Fibroblast of lung (primary cell): ENCODE measurements at places on chromosomes 2 and 18.
A peak's percentile ranks its signal among the peaks of the same experiment; 100 is the strongest.

DNA sequence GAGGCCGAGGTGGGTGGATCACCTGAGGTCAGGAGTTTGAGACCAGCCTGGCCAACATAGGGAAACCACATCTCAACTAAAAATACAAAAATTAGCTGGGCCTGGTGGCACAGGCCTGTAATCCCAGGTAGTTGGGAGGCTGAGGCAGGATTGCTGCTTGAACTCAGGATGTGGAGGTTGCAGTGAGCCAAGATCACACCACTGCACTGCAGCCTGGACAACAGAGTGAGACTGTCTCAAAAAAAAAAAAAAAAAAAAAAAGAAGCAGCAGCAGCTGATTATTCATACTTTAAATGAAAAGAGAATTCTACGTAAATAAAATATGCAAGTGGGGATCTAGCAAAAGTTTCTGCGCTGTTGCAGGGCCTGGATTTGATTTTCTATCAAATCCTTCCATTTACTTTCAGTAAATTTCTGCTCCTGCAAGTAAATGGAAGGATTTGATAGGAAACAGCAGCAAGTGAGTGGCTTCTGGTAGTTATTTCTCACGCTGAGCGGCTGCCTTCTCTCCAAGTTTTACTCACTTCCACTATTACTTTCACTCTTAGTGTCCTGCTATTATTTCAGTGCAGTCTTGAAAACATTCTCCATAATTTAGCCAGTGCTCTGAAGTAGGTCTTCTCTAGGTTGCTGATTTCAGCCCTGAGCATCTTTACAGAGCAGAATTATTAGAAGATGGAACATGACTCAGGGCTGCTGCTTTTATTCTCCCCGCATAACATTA lies 68.4 kb downstream of the SLC16A14 start:
- no peaks in the 10 kb centered on the region for H3K27me3 ChIP-seq
- H3K4me3 ChIP-seq, result no peak overlapping the region
- no peak overlapping the region for H3K27ac ChIP-seq
- DNase-seq, result peak; percentile 9
- H3K4me1 ChIP-seq, result no peaks in the 10 kb centered on the region
- no peaks in the 10 kb centered on the region for H3K36me3 ChIP-seq

- no peak for DNase-seq
- H3K4me3 ChIP-seq, result no peak overlapping the region
- H3K36me3 ChIP-seq, result no peaks in the 10 kb centered on the region
- peaks cover 2% of the 10 kb centered on the region for H3K4me1 ChIP-seq
- H3K27me3 ChIP-seq, result no peaks in the 10 kb centered on the region
Measured at GRCh38 chr2:202335791-202336467, 40.2 kb upstream of the BMPR2 start.

GRCh38 chr2:25328152-25329085 lies 13.3 kb downstream of the DNMT3A start:
- no peak for DNase-seq
- no peak overlapping the region for H3K4me3 ChIP-seq
- H3K36me3 ChIP-seq, result no peaks in the 10 kb centered on the region
- H3K4me1 ChIP-seq, result peaks cover 5% of the 10 kb centered on the region
- no peak overlapping the region for H3K27ac ChIP-seq

DNA sequence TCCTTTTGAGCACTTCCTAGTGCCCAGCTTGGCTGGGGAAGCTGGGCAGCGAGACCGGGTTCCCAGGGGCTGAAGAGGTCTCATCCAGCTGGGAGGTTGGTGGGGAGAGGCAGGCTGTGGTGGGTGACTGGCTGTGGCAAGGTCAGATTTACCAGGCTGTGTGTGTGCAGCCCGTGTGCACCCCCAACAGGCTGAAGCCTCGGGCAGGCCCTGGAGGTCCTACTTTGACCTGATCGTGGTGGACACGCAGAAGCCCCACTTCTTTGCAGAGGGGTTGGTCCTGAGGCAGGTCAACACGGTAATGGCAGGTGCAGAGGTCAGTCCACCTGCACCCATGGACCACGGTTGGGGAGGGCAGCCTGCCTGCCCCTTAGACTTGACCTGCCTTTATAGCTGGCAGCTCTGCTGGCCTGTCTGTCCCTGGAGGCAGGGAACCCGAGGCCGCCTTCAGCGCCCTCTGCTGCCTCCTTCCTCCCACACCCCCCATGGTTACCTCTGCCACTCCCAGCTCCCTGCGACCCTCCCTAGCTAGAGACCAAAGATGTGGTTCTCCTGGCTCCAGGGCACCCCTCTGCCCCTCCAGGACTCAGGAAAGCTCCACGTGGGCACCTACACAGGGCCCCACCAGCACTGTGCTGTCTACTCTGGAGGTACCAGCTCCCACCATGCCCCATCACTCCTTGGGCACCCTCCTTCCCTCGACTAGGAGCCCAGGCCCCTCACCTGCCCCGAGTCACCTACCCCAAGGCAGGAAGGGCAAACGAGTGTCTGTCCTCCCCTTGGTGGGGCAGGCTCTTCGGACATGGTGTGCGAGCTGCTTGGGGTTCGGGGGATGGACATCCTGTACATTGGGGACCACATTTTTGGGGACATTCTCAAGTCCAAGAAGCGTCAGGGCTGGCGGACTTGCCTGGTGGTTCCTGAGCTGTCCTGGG lies 4.0 kb downstream of the NT5DC4 start:
- no peaks in the 10 kb centered on the region for H3K27me3 ChIP-seq
- H3K36me3 ChIP-seq, result no peaks in the 10 kb centered on the region
- no peak overlapping the region for H3K4me3 ChIP-seq
- H3K4me1 ChIP-seq, result peaks cover 2% of the 10 kb centered on the region
- DNase-seq, result no peak
- H3K27ac ChIP-seq, result no peak overlapping the region

DNA sequence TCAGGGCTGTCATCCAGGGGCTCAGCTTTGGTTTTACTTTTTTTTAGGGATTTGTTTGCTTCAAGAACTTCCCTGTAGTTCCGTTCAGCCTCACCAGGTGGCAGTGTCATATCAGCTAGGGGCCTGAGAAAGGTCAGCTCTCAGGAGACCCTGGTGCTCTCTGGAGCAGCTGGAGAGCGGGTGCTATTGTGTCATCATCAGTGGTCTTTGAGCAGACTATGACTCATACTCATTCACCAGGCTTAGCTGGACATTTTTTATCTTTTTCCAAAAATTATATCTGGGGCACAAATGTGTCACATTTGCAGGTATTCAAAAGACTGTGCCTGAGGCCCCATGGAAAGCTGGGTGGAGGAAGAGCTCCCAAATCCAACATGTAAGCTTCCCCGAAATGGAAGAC lies 24.4 kb downstream of the ZNF892 start:
- DNase-seq, result peak; percentile 90
- no peaks in the 10 kb centered on the region for H3K4me1 ChIP-seq
- no peaks in the 10 kb centered on the region for H3K27me3 ChIP-seq
- no peak overlapping the region for H3K27ac ChIP-seq
- H3K36me3 ChIP-seq, result no peaks in the 10 kb centered on the region

DNA sequence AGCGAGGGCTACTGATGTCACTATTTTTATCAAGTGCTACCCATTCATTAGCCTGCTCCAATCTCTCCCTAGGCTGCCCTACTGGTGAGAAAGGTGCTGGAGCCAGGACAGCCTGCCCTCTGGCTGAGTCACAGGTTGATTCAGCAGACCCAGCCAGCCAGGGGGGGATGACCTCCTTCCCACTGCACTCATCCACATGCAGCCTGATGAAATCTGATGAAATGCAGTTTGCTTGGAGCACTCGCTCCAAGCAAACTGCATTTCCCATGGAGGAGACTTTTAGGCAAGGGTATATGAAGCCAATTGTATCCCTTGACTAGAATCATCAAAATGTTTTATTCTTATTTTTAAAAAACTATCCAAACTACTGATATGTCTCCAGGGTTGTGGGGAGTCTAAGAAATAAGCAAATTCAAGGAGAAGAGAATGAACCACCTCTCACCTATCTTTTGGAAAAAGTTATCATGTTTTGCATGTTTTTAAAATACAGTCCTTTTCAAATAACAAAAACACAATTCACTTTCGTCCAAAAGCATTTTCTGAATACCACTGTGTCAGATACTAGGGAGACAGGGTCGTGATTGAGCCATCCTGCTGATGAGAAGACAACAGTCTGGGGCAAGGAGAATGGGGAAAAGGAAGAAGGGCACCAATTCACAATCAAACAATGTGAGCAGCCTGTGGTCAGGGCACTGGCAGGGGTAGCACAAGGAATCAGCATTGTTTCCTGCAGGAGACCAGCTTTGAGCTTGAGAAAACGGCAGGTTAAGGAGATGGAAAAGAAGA lies 128.3 kb downstream of the AFF3 start:
- H3K4me1 ChIP-seq, result peaks cover 22% of the 10 kb centered on the region
- peak overlapping the region; percentile 51 for H3K27ac ChIP-seq
- H3K36me3 ChIP-seq, result no peaks in the 10 kb centered on the region
- H3K27me3 ChIP-seq, result no peaks in the 10 kb centered on the region
- peak; percentile 98 for DNase-seq

DNA sequence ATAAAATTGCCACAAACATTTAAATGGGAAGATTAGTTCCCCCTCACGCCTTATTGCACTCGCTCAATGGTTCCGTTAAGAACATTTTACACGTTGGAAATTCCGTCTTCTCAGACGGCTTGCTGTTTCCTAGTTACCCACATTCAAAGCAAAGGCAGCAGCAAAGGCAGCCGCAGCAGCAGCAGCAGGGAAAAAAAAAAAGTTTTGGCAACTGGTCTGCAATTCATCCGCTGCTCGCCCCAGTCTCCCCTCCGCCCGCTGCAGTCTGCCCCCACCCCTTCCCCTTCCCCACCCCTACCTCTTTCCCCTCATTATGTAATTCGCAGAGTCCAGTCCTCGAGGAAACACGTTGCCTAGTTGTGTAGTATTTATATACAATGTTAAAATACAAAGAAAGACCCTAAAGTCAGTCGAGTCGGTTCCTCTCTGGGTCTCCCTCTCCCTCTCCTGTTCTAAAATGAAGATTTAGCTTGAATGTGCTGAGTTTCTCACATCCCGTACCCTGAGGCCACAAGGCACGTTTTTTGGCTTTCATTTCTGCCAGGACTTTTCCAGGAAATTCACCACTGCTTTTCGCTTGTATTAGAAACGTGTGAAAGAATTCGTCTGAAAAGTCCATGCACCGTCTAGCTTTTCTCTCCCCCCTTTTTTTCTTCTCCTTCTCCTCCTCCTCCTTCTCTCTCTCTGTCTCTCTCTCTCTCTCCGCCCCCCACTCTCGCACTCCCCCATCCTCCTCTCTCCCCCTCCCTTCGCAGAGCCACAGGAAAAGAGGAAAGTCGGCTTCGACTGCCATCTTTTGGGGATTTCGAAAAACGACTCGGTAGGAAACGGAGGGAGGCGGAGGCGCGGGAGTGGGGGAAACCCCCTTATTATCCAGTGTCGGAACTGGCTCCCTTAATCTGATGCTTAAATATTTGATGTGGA lies 140.0 kb downstream of the MEIS1 start:
- peaks cover 4% of the 10 kb centered on the region for H3K36me3 ChIP-seq
- H3K4me1 ChIP-seq, result peaks cover 17% of the 10 kb centered on the region

GRCh38 chr2:127037476-127037875 lies 69.5 kb downstream of the BIN1 start:
- H3K4me3 ChIP-seq, result no peak overlapping the region
- H3K27ac ChIP-seq, result no peak overlapping the region
- no peaks in the 10 kb centered on the region for H3K4me1 ChIP-seq
- DNase-seq, result no peak
- no peaks in the 10 kb centered on the region for H3K36me3 ChIP-seq

DNA sequence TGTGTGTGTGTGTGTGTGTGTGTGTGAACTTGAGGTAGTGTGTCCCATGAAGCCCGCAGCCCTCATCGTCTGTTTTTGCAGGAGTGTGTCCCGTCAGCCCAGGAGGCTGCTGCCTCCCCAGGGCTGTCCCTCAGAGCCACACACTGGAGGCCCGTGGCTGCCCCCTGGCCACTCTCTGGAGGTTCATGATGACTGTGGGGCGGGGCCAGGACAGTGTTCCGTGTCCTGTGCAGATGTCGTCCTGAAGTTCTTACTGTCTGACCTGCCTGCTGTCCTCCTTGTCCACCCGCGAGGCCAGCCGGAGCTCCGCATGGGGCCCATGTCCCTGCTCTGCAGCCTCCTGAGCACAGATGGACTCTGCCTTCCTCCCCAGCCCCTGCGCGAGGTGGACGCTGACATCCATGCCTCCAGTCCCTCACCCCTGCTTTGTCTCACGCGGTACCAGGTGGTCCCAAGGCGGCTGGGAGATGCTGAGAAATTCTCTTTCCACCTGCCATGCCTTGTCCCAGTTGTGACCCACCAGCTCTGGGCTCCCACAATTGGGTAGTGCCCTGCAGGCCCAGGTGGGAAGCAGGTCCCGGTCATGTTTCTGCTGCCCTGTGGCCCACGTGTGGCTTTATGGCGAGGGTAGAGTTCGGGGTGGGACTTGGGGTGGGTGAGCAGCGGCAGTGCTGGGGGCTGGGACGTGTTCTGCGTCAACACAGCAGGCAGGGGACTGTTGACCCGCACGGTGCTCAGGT lies 92.8 kb downstream of the NFATC1 start:
- H3K4me3 ChIP-seq, result no peak overlapping the region
- peaks cover 9% of the 10 kb centered on the region for H3K4me1 ChIP-seq
- DNase-seq, result no peak

- no peaks in the 10 kb centered on the region for H3K36me3 ChIP-seq
- H3K4me1 ChIP-seq, result no peaks in the 10 kb centered on the region
- no peak overlapping the region for H3K27ac ChIP-seq
- no peak overlapping the region for H3K4me3 ChIP-seq
- no peaks in the 10 kb centered on the region for H3K27me3 ChIP-seq
Measured at GRCh38 chr2:58973811-58974281, 732.7 kb upstream of the FANCL start.

DNA sequence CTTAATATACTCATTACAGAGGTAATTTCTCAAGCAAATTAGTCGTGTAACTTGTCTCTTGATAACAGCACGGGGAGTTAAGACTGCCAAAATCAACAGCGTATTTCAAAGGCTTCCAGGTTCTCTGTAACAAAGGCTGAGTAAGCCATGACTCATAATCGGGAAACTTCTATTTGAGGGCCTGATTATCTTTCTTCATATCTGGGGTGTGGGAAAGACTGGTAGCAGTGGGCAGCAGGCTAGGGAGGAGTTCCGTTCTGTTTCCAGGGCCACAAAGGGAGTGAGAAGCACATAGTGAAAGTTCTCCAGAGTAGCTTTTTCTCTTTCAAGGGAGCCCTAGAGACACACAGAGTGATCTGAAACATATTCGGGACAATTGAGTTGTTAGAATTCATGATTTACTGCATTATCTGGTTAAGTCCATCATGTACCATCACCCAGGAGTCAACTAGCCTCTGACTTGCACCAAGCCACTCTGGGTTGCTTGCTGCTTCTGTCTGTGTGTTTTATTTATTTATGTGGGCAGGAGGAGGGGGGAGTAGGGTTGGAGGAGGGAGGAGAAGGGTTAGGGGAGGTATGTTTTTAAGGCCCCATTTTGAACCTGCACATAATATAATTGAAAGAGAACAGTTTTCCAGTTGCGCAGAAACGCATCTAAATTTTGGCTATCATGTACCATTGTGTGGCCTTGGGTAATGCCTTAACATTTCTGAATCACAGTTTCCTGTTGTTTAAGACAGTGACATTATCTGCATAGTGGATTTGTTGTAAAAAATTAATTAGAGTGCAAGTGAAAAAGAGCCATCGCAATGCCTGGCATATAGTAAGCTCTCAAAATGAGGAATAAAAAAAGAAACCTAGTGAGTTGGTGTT lies 80.5 kb upstream of the ITPRID2 start:
- H3K27me3 ChIP-seq, result no peaks in the 10 kb centered on the region
- DNase-seq, result peak; percentile 87
- H3K4me1 ChIP-seq, result peaks cover 5% of the 10 kb centered on the region
- H3K4me3 ChIP-seq, result no peak overlapping the region
- H3K36me3 ChIP-seq, result no peaks in the 10 kb centered on the region

- DNase-seq, result no peak
- H3K27me3 ChIP-seq, result no peaks in the 10 kb centered on the region
- no peaks in the 10 kb centered on the region for H3K36me3 ChIP-seq
Measured at GRCh38 chr2:219596954-219597551, 604 bp upstream of the STK11IP start.
